A549 (cell line): ENCODE measurements at places on chromosomes 7 and 10.

DNA sequence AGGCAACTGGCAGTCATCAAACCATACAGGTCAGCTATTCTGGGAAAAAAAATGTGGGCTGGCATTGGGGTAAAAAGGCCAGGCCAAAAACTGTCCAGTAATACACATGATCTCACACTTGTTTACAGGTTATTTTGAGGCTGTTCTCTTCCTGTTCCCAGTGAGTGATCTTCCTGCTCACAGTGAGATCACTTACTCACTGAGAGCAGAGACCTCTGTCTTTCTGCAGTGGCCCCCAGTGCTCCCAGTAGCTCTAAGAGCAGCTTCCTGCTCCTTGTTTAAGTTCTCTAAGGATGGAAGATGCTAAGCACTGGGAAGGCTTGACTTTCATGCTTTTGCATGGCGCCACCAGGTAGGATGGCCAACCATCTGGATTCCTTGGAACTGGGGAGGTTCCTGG, 93.5 kb upstream of the KIAA1217 start:
- DNase-seq = no peak

- DNase-seq = peak; percentile 74
These were observed 198.2 kb downstream of the MLLT10 start for GRCh38 chr10:21732067-21732772.

DNA sequence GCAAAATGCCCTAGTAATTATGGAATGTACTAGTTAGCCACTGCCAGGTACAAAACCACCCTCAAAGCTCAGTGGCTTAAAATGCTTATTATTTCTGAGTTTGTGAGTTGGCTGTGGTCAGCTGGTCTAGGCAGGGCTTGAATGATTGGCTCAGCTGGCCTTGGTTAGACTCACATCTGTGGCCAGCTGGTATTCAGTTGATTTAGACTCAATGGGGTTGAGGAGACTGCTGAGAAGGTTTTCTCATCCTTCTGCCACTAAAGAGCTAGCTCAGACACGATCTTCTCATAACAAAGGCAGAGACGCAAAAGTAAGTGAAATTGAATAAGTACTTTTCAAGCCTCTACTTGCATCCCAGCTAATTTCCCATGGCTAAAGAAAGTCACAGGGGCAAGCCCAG, 57.1 kb upstream of the CYP2C18 start:
- DNase-seq = no peak

GRCh38 chr10:72729528-72729927, 37.6 kb downstream of the MCU start:
- DNase-seq = no peak
